ENCODE measurements at places on chromosomes 2 and 18. TPM values are rescaled to one million over a fixed set of nuclear protein-coding genes. Genes with fewer than 3 reads are reported as not detected.
A peak's percentile ranks its signal among the peaks of the same experiment; 100 is the strongest.

Gene CELF4
- 7.2 TPM for total RNA-seq

GRCh38 chr2:44941551-44942234 is at the start of gene SIX3:
Gene SIX3 (plus strand): TSS chr2:44941702. CDS start chr2:44942105, 403 bp downstream.
- peak; percentile 75 for ATAC-seq

- no peak for ATAC-seq
Measured at GRCh38 chr2:46669996-46670793, 190.8 kb downstream of the TMEM247 start.

Gene EFEMP1
- 6.3 TPM for total RNA-seq

GRCh38 chr2:4507661-4508060 is 804.3 kb downstream of the DCDC2C start:
- ATAC-seq = no peak

- no peak for ATAC-seq
Measured at GRCh38 chr2:220302756-220303155, 675.3 kb downstream of the SLC4A3 start.

DNA sequence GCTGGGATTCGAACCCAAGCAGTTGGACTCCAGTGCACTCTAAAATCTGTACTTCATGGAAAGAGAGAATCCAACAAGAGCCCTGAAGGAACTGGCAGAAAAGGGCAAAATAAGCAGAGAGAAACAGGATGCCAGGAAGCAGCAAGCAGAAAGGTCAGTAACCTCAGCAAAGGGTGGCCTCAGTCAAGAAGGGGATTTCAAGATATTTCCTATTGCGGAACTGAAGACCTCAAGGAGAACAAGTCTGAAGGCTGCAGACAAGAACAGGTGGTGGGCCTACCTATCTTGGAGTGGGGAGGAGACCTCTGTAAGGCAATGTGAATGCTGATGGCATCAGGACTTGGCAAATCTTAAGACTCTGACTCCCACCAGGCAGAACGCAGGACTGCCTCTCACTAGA is 20.1 kb upstream of the MREG start:
- ATAC-seq = no peak

- no peak for ATAC-seq
Measured at GRCh38 chr2:202762556-202762955, 109.0 kb downstream of the ICA1L start.

Gene LYG2
- total RNA-seq = not detected

GRCh38 chr2:200945395-200945729 is 18.1 kb downstream of the ORC2 start:
- no peak for ATAC-seq
